ENCODE measurements at places on chromosomes 6 and 20.
A peak's percentile ranks its signal among the peaks of the same experiment; 100 is the strongest.

DNA sequence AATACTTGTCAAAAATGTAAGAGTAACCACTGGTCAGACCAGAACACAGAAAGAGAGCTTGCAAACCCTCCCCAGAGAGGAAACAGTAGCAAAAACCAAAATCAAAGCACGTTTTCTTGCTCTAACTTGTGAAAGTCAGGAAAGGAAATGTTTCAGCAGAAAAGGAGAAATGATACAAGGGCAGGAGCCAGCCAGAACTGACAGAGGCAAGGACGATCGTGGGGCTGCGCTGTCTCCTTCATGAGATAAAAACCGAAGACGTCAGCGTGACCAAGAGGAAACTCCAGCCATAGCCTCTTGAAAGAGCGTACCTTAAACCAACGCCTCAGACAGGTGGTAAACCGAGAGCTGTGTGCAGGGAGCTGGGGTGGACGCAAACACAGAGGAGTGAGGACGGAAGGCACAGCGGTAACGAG is 27.5 kb downstream of the LAMA5 start:
- DNase-seq = peak; percentile 90

- DNase-seq = no peak
Measured at GRCh38 chr6:119533603-119534279, 184.2 kb upstream of the MAN1A1 start.

DNA sequence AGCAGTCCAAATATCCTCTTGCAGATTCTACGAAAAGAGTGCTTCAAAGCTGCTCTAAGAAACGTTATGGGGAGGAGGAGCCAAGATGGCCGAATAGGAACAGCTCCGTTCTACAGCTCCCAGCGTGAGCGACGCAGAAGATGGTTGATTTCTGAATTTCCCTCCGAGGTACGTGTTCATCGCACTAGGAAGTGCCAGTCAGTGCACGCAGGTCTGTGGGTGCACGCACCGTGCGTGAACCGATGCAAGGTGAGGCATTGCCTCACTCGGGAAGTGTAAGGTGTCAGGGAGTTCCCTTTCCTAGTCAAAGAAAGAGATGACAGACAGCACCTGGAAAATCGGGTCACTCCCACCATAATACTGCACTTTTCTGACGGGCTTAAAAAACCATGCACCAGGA is 272.1 kb upstream of the DEFB115 start:
- no peak for DNase-seq

DNA sequence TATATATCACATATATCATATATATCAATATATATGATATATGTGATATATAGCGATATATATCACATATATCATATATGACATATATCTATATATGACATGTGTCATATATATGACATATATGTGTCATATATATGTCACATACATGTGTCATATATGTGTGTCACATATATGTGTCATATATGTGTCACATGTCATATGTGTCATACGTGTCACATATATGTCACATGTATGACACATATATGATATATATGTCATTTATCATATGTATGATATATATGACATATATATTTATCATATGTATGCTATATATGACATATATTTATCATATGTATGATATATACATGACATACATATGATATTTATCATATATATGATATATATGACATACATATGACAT is 27.6 kb upstream of the ZNF292 start:
- DNase-seq = no peak

- peak; percentile 78 for DNase-seq
Measured at GRCh38 chr20:13659288-13659687, 20.6 kb upstream of the TASP1 start.

DNA sequence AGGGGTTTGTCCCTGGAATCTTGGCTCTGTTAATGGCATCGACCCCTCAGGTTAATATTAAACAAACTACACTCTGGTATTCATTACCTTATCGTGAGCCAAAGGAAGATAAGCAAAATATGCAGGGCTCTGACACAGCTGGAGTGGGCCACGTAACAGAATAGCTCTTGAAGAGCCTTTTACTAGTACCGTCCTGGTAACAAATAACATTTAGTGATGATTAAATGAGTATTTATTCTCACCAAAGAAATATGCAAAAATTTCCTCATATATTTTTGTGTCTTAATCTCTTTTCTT is 20.1 kb upstream of the UTRN start:
- no peak for DNase-seq

- DNase-seq = no peak
Measured at GRCh38 chr20:58891718-58892140, 39.2 kb downstream of the GNAS start.

- no peak for DNase-seq
Measured at GRCh38 chr6:146949425-146949824, 254.8 kb upstream of the STXBP5 start.

DNA sequence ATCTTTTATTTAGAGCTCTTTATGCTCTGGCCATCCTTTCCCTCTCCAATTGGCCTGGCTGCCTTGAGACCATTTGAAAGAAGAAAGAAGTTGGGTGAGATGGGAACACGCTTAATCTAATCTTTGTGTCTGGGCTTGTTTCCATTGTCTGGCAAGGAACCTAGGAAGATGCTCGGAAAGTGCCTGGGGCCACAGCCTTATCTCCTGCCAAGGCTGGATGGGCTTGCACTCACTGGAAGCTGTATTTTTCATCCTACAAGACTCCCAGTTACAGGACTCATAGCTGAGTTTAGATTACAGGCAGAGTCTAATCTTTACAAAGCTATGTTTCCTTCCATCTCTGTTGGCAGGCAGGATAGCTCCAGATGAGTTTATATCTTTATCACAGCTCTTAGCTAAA is 33.1 kb upstream of the CDYL start:
- no peak for DNase-seq

DNA sequence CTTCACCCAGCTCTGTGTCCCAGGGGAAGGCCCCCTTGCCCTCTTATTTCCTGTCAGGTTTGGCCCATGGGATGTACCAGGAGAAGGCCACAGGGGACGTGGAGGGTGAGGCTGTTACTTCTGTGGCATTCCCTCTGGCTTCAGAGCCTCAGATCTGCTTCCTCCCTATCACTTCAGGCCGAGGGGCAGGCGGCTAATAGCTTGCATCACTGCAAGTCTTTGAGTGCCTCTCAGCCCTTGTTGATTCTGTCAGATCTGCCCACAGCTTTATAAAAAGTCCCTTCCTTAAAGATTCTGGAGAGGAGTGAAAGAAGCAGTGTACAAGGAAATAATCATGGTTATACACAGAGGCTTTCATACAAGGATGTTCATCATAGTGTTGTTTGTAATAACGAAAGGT is 86.9 kb downstream of the LRFN2 start:
- DNase-seq = no peak

DNA sequence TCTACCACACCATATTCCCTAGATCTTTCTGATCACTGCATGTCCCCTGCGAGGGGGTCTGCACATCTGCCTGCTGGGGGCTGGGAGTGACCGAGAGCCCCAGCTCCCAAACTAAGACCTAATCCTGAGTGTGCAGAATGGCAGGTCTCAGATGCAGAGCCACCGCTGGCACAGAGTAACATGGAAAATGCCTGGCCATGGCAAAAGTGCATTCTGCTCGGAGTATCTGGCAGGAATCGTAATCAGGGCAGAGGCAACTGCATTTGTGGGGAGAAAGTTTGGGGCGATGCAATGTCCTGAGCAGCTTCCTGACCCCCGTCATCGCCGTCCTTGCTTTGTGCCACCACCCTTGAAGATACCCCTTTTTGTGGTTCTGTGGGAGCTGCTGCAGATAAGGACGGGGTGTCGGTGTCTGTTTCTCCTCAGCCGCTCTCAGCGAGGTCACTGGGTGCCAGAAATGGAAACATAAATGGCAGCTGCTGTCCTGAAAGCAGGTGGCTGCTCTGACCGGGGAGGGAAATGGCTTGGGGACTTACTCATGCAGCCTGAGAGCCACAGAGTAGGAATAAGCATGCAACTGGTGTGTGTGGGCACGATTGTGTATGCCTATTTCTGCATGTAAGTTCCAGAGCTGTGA is 157.9 kb downstream of the LY86 start:
- DNase-seq = no peak

DNA sequence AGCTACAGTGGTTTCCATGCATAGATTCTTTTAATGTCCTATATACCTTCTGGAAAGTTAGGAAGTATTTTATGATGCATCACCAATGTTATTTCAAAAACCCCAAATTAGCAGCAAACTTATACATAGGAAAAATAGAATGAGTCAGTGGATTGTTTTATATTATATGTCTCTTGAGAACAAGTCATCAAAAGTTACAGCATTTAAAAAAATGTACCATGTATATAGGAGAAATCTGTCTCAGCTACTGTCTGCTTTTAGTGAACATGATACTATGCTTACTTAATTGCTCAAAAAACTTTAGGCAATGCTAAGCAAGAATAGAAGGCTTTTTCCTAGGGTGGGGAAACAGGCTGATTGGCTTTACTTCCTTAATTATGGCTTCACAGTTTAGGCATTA is 365.3 kb downstream of the SAMD5 start:
- DNase-seq = no peak

GRCh38 chr6:137357263-137357947 is 136.8 kb downstream of the OLIG3 start:
- DNase-seq = no peak

DNA sequence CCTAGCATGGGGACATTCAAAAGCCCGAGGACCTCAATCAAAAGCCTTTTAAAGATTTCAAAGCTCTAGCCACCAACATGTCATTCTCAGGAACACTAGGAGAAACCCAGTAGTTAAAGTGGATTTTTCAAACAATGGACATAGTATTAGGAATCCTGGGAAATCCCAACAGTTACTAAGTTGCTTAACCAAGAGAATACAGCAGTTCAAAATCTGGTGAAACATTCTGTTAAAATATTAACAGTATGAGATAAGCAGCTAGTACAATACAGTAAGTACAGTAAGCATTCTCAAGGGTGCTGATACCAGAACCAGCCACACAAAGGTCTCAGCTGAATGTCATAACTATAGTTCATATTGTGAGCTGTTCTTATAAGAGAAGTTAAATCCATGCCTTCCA is 68.6 kb downstream of the CDK19 start:
- DNase-seq = no peak

- no peak for DNase-seq
Measured at GRCh38 chr20:49587111-49587570, 19.2 kb upstream of the PTGIS start.

GRCh38 chr6:108361312-108361932 is 66.6 kb downstream of the AFG1L start:
- DNase-seq = no peak

DNA sequence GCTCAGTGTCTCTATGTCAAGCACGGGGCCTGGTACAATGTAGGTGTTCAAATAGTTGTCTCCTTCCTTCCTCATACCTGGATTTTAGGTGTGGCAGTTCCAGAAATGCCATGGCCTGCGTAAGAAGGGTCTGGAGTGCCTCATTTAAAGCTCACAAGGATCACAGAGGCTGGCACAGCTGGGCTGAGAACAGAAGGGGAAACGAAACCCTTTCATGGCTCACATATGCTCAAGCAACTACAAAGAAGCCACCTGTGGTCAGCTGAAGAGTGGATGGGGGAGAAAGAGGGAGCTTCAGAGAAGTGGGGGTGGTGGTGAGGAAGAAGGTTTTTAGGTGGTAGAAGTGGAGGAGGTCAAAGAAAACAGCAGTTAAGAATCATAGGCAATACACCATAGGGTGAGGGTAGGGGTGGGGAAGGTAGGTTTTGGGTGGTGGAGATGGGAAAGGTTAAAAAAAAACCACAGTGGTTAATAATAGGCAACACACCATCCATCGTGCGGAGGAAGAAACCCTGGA is 17.0 kb upstream of the TOP1 start:
- peak; percentile 86 for DNase-seq

Measured in B cell (primary cell).